ENCODE measurements at places on chromosomes 7 and 10.

GRCh38 chr10:24723386-24723787 is 300 bp downstream of the ARHGAP21 start:
- DNase-seq, result no peak

DNA sequence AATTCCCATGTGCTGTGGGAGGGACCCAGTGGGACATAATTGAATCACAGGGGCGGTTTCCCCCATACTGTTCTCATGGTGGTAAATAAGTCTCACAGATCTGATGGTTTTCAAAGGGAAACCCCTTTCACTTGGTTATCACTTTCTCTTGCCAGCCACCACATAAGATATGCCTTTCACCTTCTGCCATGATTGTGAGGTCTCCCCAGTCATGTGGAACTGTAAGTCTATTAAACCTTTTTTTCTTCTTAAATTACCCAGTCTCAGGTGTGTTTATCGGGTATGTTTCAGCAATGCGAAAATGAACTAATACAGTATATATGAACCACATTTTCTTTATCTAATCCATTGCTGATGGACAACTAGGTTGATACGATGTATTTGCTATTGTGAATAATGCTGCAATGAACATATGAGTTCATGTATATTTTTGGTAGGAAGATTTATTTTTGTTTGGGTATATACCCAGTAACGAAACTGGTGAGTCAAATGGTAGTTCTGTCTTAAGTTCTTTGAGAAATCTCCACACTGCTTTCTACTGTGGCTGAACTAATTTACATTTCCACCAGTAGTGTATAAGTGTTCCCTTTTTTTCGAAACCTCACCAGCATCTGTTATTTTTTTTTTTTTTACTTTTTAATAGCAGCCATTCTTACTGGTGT is 70.0 kb upstream of the HGF start:
- DNase-seq, result no peak

DNA sequence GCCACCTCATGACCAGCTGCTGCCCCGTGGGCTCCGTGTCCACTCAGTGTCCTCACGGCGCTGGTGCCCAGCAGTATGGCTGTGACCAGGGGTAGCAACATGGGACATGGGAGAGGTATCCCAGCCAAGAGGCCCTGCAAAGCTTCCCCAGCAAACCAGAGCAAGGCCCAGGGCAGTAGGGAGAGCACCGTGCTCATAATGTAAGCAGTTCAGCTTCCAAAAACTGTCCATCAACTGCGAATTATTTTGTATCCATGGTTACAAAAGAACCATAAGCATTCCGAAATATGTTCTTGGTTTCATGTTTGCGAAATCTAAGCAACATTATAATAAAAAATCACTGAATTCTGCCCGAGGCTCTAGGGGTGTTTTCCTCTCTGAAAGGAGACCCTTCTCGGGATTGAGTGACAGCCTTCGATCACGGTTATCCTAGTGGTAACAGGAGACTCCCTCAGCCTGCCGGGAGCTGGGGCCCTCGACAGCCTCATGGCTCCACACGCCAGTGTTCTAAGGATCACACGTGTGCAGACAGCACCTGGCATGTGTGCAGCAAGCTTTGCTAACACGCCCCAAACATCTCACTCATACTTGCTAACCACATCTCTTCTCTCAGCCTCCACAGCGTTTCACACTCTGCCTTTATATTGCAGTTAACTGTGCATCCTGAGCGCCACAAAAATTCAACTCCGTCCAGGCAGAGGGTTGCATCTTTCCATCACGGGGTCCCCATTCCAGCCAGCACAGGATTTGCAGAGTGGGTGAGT is 117.6 kb downstream of the DIP2C start:
- DNase-seq, result no peak

GRCh38 chr7:6359734-6360133 is 87.3 kb upstream of the CYTH3 start:
- DNase-seq, result no peak

DNA sequence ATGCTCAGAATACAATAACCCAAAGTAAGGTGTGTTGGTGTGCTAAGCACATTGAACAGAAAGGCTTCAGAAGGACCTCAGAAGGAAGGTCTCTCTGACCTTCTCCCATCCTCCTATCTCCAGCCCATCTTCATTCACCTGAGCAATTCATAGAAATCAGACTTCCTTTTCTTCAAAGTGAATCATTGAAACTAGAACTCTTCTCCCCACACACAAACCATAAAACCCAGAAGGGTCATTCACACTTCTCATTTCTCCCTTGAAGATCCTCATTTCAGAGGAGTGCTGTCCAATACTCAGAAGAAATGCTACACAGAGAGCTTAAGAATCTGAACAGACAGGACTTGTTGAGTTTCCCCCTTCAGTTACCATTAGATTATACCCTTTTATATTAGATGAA is 89.5 kb downstream of the VWDE start:
- no peak for DNase-seq

GRCh38 chr7:30977896-30978564 is 14.3 kb downstream of the GHRHR start:
- DNase-seq, result peak; percentile 50

GRCh38 chr10:114350751-114351150 is 53.6 kb downstream of the AFAP1L2 start:
- DNase-seq, result no peak

- DNase-seq, result no peak
Measured at GRCh38 chr7:6556196-6556595, 4.9 kb upstream of the GRID2IP start.

DNA sequence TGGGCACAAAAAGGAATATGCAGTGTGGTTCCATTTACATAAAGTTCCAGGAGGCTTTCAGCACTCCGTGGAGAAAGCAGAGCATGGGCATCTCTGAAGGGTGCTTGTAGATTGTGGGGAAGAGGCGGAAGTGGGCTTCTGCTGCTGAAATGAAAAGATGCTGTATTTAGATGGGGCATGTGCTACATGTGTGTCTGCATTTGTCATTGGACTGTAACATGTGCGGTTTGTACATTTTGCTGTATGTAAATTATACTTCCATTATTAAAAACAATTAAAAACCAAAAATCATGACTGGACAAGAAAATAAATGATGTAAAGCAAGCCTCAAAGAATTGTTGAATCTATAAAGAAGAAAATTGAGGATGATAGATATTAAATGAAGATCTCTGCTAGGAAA is 334.0 kb downstream of the WDR37 start:
- no peak for DNase-seq

DNA sequence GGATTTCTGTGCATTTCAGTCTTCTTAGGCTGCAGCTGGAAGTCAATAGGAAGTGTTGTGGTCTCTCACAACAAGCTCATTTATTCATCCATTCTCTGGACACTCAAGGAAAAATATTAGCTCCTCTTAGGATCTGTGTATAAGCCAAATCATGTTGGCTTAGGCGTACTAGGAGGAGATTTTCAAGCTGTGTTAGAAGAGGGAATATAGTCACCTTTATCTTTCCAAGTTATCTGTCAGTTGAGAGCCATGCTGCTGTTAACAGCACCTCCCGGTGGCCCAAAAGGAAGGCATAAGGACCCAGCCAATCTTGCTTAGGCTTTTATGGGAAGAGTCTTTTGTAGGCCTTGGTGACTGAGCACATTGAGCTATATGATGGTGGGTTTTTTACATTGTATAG is 220.0 kb downstream of the LRMDA start:
- DNase-seq, result no peak

DNA sequence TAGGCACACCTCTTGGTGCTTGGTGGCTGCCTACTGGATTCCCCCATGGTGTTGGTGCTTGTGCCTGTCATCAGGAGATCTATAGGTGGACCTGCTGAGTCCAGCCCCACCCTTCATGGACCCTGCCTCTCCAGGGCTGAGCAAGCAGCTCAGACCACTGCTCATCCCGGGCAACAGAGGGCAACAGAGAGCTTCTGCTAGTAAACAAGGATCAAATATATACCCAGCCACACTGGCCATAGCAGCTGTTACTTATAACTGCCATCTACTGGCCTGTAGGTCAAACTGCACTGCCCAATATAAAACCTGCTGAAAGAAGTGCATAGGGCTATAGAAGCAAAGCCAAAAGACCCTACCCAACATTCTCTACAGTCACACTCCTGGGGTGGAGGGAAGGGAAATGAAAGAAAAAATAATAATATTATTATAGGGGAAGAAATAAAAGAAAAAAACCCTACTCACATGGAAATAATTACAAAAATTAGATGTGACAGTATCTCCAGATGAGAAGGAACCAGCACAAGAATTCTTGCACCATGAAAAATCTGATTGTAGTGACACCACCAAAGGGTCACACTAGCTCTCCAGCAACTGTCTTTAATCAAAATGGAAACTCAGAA is 54.9 kb upstream of the ZNF800 start:
- peak; percentile 55 for DNase-seq

- no peak for DNase-seq
Measured at GRCh38 chr7:900331-901040, 24.1 kb downstream of the GET4 start.

- DNase-seq, result peak; percentile 22
Measured at GRCh38 chr7:120856621-120857352, 1.2 kb downstream of the TSPAN12 start.

DNA sequence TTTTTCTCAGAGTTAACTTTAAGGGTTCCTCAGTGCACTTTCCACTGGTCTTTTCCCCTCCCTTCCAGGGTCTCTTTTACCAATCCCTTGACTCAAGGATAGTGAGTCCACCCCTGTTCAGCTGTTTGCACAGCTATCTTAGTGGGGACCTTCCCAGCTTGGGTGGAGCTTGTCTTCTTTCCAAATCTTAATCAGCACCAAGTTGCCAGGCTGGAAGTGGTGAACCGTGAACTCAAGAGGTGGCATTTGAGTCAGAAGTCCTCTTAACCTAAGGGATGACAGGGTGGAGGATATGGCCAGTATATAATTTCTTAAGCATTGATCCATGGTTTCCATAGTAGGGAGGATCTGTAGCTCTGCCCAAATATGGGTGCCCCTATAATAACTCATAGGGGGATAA is 25.0 kb downstream of the MAPK8 start:
- DNase-seq, result no peak

- DNase-seq, result no peak
Measured at GRCh38 chr7:42350801-42351200, 113.8 kb upstream of the GLI3 start.

DNA sequence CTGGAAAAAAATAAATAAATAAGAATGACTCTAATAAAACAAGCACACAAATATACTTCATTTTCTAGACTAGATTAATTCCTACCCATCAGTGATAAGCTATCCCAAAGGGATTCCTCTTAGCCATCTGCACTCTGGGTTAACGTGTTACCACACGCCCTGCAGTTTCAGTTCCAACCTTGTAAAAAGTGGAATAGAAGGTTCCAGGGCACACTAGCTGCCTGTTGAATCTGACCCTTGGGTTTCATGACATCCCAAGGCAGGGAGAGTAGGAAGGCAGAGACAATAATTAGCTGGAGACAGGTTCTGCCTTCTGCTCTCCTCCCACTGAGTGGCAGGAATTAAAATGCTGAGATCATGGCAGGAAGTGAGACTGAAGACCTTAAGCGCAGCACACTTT is 33.5 kb downstream of the SLC37A3 start:
- no peak for DNase-seq

DNA sequence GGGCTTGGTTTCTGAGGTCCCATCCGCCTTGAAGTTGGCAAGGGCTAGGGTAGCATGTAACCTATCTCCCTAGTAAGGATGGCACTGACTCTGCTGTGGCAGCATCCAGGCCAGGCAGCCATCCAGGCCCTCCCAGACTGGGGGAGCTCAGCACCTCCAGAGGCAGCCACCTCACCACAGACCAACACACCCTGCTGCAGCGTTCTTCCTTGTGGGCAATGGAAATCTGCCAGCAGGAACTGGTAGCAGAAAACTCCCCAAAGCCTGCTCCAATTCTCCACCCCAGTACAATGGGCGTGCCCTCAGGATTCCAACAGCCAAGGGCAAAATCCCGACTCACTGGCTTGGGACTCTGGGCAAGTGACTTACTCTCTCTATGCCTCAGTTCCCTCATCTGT is 27.5 kb downstream of the DLG5 start:
- no peak for DNase-seq

DNA sequence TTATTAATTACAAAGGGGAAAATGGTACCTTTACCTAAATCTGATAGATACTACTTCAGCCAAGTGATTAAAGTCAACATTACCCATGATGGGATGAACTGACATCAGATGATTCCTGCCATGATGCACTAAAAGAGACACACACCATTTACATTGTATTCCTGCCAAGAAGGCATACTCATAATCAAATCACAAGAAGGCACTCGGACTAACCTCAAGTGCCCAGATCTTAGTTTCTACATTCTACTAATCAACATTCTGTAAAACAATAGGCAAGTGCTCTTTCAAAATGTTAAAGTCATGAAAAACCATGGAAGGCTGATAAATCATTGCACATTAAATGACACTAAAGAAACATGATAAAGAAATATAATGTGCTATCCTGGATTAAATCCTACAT is 44.4 kb downstream of the SLC35G1 start:
- DNase-seq, result no peak

DNA sequence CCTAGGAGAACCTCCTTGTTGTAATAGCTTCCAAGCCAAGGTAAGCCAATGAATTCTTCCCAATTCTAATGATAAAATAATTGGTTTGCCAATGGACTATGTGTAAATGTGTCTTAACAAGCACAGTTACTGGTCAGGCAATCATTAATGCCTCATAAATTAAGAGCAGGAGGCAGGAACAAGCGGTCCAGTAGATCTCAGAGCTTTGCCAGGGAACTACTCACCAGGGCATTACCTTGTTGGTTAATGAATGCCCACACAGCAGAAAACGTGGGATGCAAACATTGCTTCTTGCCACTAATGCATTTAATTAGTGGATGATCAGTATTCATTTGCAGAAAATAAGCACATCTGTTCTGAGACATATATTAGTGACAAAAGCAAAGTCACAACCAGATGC is 26.7 kb upstream of the ZNF800 start:
- no peak for DNase-seq

Data from iPS DF 6.9 (cell line).